ENCODE measurements at places on chromosomes 12 and 14. TPM values are rescaled to one million over a fixed set of nuclear protein-coding genes. Genes with fewer than 3 reads are reported as not detected.

DNA sequence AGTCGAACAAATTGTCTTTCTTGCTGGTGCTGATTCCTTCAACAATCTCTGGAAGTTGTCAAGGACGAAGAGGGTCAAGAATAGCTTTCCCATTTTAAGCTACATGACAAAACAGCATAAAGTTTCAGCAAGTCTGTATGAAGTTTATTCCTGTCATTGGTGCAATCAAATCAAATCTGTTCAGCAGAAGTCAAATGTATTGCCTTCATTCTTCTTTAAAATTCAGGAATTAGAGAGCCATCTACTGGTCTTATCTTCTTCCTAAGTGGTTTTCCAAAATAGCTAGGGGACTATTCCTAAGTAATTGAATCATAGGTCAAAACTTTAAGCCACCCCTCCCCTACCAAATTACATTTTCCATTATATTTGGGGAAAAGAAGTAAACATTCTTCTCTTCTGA, 990.2 kb downstream of the GALC start:
- H3K36me3 ChIP-seq, result no peaks in the 10 kb centered on the region
- no peak for DNase-seq
- H3K27me3 ChIP-seq, result no peaks in the 10 kb centered on the region
- H3K4me1 ChIP-seq, result peaks cover 9% of the 10 kb centered on the region
- H3K4me3 ChIP-seq, result no peak overlapping the region
- no peak overlapping the region for H3K27ac ChIP-seq

FAM216A gene
- 2.5 TPM for total RNA-seq

- no peaks in the 10 kb centered on the region for H3K27me3 ChIP-seq
- DNase-seq, result no peak
- no peak overlapping the region for H3K27ac ChIP-seq
- H3K4me3 ChIP-seq, result no peak overlapping the region
- H3K36me3 ChIP-seq, result no peaks in the 10 kb centered on the region
Measured at GRCh38 chr12:38151991-38152700, 164.4 kb upstream of the ALG10B start.

GRCh38 chr14:56199095-56199981, 81.1 kb downstream of the PELI2 start:
- H3K4me3 ChIP-seq, result no peak overlapping the region
- no peaks in the 10 kb centered on the region for H3K27me3 ChIP-seq
- DNase-seq, result no peak
- no peaks in the 10 kb centered on the region for H3K36me3 ChIP-seq
- peaks cover 16% of the 10 kb centered on the region for H3K4me1 ChIP-seq

GRCh38 chr12:120978296-120979219, at the start of gene HNF1A:
TSS of gene HNF1A (plus strand) at chr12:120978543. CDS start at chr12:120978769, 226 bp downstream.
- H3K4me1 ChIP-seq, result peaks cover 10% of the 10 kb centered on the region
- H3K27me3 ChIP-seq, result no peaks in the 10 kb centered on the region
- H3K27ac ChIP-seq, result peak within 1 kb of the TSS; percentile 72
- no peaks in the 10 kb centered on the region for H3K36me3 ChIP-seq

DNA sequence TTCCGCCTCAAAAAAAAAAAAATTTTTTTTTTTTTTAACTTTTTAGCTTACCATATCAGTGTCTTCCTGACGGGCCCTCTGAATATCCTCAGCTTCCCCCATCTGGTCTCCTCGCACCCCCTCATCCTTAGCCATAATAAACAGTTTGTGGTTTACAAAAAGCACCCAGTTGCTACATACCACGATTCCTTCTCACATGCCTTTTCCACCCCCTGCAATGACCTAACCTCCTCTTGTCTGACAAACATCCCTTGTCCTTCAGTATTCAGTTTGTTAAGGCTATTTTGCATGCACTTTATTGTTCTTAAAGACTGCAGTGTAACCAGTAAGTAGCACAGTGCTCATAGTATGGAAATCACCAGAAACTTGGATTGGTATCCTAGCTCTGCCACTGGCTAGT, 88.5 kb downstream of the PPM1H start:
- no peak overlapping the region for H3K27ac ChIP-seq
- no peak overlapping the region for H3K4me3 ChIP-seq
- no peaks in the 10 kb centered on the region for H3K27me3 ChIP-seq
- peaks cover 9% of the 10 kb centered on the region for H3K36me3 ChIP-seq
- H3K4me1 ChIP-seq, result peaks cover 27% of the 10 kb centered on the region
- DNase-seq, result no peak

DNA sequence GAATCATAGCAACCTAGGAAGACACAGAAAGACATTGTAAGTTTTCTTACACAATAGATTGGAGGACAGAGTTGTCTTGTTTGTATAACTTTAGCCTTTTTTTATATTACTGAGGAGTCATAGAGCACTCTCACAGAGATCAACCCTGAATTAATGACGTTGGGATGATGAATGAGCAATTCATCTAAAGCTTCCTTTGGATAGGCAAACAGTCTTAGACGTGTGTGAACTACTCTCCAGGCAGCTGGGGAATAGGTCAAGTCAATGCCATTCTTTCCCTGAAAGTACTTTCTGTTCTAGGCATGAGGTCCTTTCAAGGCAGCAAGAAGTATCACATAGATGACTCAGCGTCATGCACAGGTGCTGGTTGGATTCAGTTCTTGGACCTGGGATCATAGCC, 369.1 kb upstream of the NOVA1 start:
- no peak for DNase-seq
- H3K4me1 ChIP-seq, result no peaks in the 10 kb centered on the region
- no peak overlapping the region for H3K27ac ChIP-seq

MIA2 gene
- total RNA-seq, result 23.5 TPM

LRTM2 gene
- 0.95 TPM for total RNA-seq

GRCh38 chr12:28313631-28314030, 123.4 kb downstream of the CCDC91 start:
- H3K4me1 ChIP-seq, result no peaks in the 10 kb centered on the region
- H3K4me3 ChIP-seq, result no peak overlapping the region
- DNase-seq, result no peak
- no peaks in the 10 kb centered on the region for H3K27me3 ChIP-seq
- H3K27ac ChIP-seq, result no peak overlapping the region

DNA sequence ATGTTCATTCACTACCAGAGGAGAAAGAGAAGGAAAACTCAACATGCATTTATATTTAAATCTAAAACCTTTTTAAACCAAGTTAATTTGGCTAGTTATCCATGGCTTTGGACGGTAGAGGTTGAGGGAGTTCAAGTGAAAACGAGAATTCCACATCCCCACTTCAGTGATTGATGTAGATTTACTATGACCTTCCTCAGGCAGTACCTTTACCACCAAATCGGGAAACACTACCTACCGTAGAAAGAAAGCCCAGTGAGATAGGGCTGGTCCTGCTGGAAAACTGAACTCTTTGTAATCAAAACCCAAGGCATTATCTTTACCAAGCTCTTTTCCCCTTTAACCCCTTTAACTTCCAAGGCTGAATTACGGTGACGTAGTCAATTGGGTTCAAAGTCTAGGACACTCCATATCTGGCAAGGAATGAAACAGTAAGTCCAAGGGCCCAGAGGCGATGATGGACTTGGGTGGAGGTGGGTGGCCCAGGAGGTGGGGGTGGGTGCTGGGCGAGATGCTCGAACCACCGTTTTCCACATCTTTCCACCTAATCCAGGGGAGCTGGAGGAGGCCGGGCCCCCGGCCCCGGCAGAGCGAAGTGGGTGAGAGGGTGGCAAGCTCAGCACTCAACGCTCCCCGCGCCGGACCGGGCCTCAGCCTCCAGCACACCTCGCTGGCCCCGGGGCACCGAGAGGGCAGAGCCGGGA, 618 bp downstream of the SEC23A start:
- no peaks in the 10 kb centered on the region for H3K27me3 ChIP-seq
- H3K27ac ChIP-seq, result peak overlapping the region; percentile 93
- peak overlapping the region; percentile 96 for H3K4me3 ChIP-seq
- H3K36me3 ChIP-seq, result peaks cover 5% of the 10 kb centered on the region
- no peak for DNase-seq

VRTN gene
- total RNA-seq, result not detected

- peak overlapping the region; percentile 94 for H3K4me3 ChIP-seq
- DNase-seq, result no peak
- peaks cover 25% of the 10 kb centered on the region for H3K27me3 ChIP-seq
- peak overlapping the region; percentile 51 for H3K27ac ChIP-seq
- H3K4me1 ChIP-seq, result peaks cover 24% of the 10 kb centered on the region
Measured at GRCh38 chr14:21070610-21071224, 613 bp downstream of the ARHGEF40 start.

KRT82 gene
- total RNA-seq, result not detected

DNA sequence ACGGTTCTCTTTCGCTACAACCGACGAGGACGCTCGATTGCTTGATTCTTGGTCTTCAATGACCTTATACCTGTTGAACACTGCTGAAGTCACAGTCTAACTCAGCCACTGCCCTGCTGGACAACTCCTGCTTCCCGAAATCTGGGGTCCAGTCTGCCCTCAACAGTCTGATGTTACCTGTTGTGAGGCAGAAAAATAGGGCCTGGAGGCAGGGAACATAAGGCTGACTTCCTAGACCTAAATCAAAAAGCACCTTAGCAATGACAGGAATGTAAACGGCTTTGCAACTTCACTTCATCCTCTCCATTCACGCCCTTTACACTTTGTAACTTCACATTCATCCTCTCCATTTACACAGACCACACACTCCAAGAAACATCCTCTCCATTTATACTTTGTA, 597 bp upstream of the GLTP start:
- H3K4me3 ChIP-seq, result peak overlapping the region; percentile 91
- H3K4me1 ChIP-seq, result peaks cover 38% of the 10 kb centered on the region
- peak overlapping the region; percentile 95 for H3K27ac ChIP-seq
- H3K27me3 ChIP-seq, result peaks cover 19% of the 10 kb centered on the region
- no peak for DNase-seq

BRAP gene
- total RNA-seq, result 20.9 TPM

DNA sequence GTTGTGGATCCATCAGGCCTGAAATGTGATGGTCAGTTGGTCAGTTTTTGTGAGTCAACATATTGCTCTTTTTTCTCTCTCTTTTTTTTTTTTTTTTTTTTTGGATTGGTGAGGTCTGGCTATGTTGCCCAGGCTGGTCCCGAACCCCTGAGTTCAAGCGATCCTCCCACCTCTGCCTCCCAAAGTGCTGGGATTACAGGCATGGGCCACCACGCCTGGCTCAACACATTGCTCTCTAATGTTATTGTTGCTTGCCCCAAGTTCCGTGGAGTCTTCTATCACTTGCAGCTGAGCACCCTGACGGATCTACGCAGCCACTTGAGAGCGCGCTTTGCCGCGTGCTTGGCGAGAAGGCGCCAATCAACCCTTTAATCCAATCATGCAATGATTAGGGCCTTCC, 69.5 kb upstream of the DIO3 start:
- peaks cover 8% of the 10 kb centered on the region for H3K27me3 ChIP-seq
- H3K4me3 ChIP-seq, result no peak overlapping the region
- DNase-seq, result no peak
- no peaks in the 10 kb centered on the region for H3K4me1 ChIP-seq
- no peak overlapping the region for H3K27ac ChIP-seq
- no peaks in the 10 kb centered on the region for H3K36me3 ChIP-seq

GRCh38 chr12:46904406-46905238, 78.8 kb upstream of the SLC38A4 start:
- peaks cover 7% of the 10 kb centered on the region for H3K4me1 ChIP-seq
- H3K36me3 ChIP-seq, result no peaks in the 10 kb centered on the region
- H3K4me3 ChIP-seq, result no peak overlapping the region
- H3K27ac ChIP-seq, result peak overlapping the region; percentile 19
- no peak for DNase-seq

SCN8A gene
- 2.6 TPM for total RNA-seq

- peaks cover 12% of the 10 kb centered on the region for H3K27me3 ChIP-seq
- H3K4me1 ChIP-seq, result peaks cover 5% of the 10 kb centered on the region
- no peaks in the 10 kb centered on the region for H3K36me3 ChIP-seq
- no peak overlapping the region for H3K4me3 ChIP-seq
- DNase-seq, result no peak
- no peak overlapping the region for H3K27ac ChIP-seq
Measured at GRCh38 chr14:33810308-33810707, 140.6 kb downstream of the EGLN3 start.

OXA1L gene
- 160 TPM for total RNA-seq

SPX gene
- 0.87 TPM for total RNA-seq

AKAP5 gene
- 0.52 TPM for total RNA-seq

DNA sequence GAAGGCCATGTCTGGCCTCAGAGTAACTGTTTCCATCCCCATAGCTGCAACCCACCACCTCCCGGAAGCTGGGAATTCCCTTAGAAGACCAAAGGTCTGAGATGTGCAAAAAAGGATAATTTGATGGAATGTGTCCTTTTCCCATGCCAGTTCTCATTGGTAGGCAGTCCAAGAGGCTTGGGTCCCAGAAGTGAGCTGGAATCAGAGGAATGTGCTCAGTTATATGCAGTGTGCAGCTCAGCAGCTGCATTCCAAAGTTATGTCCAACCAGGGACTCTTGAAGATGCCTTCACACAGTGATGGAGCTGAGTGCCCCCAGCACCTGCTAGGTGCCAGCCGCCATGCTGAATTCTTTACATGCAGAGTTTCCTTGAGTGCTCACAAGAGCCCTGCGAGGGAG, 583.9 kb upstream of the TBX3 start:
- peaks cover 4% of the 10 kb centered on the region for H3K27me3 ChIP-seq
- no peaks in the 10 kb centered on the region for H3K36me3 ChIP-seq
- DNase-seq, result no peak
- H3K27ac ChIP-seq, result no peak overlapping the region
- no peak overlapping the region for H3K4me3 ChIP-seq
- H3K4me1 ChIP-seq, result no peaks in the 10 kb centered on the region

GRCh38 chr12:15583804-15584203, 205.4 kb downstream of the EPS8 start:
- peaks cover 23% of the 10 kb centered on the region for H3K27me3 ChIP-seq
- H3K4me3 ChIP-seq, result no peak overlapping the region
- peaks cover 15% of the 10 kb centered on the region for H3K36me3 ChIP-seq
- no peaks in the 10 kb centered on the region for H3K4me1 ChIP-seq

DNA sequence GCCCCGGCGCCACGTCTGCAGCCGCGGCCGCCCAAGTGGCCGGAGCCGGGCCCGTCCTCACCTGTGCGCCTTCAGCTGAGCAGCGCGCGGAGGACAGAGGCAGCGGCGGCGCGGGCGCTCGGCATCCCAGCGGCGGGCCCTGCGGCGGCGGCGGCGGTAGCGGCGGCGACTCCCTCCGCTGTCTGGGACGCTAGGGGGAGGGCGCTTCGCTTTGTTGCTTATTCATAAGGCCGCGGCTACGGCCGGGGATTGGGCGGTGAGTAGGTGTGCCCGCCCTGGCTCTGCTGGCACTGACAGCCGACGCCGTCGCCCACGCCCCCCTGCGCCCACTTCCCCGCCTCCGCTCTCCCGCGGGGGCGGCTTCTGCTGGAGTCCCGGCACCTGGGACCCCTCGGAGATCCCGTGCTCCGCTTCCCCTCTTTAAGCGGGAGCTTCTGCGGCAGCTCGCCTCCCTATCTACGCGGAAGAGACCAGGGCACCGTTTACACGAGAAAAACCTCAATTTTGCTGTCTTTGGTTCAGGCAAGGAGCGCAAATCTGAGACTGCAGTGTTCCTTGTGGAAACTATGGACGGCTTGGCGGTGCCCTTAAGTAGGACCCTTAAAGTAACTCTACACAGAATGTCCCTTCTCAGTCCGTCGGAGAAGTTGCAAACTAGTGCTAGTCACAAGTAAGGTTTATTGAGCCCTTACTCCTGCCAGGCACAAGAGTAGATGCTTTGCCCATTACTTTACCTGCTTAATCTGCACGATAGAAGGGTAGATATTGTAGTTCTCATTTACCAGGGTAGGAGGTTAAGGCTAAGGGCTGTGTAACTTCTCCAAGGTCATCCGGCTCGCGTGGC, at the start of gene ARMH4:
ARMH4 (minus strand) TSS at position 200 of the 844 bp plus-strand sequence. CDS start 12,855 bp downstream, outside the sequence.
- peak within 1 kb of the TSS; percentile 94 for H3K4me3 ChIP-seq
- H3K4me1 ChIP-seq, result peaks cover 15% of the 10 kb centered on the region
- DNase-seq, result peak; percentile 85
- no peaks in the 10 kb centered on the region for H3K36me3 ChIP-seq

Data from type B pancreatic cell (in vitro differentiated cells).